ENCODE measurements at places on chromosomes 5 and 9. TPM values are rescaled to one million over a fixed set of nuclear protein-coding genes. Genes with fewer than 3 reads are reported as not detected.
A peak's percentile ranks its signal among the peaks of the same experiment; 100 is the strongest.

DNA sequence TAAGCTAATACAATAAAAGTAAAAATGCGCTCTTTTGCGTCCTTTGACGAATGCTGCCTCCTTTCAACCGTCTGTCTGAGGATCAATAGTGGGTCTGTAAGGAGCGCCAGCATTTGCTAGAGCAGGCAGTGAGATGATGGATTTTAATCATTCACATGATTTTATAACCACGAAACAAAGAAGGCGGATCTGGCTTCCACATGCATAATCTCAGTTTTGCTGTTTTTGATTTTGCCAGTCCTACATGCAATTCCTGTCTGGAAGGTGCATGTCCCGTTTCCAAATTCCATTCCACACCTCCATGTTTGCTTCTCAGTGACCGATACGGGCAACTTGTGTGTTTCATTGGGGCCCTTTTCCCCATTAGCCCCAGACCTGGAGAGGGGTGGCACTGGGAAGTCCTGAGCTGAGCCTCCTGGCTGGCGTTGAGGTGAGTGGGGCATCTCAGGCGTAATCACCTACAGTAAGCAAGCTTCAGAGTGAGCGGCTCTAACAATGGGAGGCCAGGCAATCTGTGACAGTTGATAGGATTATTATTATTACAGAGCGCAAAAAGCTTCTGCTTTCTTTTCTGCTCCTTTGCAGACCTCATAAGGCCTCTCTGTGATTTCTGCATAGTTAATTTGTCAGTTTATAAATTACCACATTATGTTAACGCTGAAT lies 405.4 kb downstream of the ZSWIM6 start:
- no peaks in the 10 kb centered on the region for H3K4me1 ChIP-seq
- no peaks in the 10 kb centered on the region for H3K36me3 ChIP-seq
- H3K27me3 ChIP-seq = peaks cover 3% of the 10 kb centered on the region
- H3K4me3 ChIP-seq = no peak overlapping the region
- H3K27ac ChIP-seq = no peak overlapping the region
- DNase-seq = no peak

GRCh38 chr5:36277521-36278176 lies 24.1 kb downstream of the RANBP3L start:
- no peak for DNase-seq
- H3K27ac ChIP-seq = no peak overlapping the region
- peaks cover 4% of the 10 kb centered on the region for H3K27me3 ChIP-seq
- H3K4me3 ChIP-seq = no peak overlapping the region

- DNase-seq = peak; percentile 62
- peak overlapping the region; percentile 79 for H3K27ac ChIP-seq
- peaks cover 24% of the 10 kb centered on the region for H3K36me3 ChIP-seq
- H3K4me1 ChIP-seq = peaks cover 2% of the 10 kb centered on the region
- peak overlapping the region; percentile 94 for H3K4me3 ChIP-seq
Measured at GRCh38 chr5:9547122-9547947, 1.5 kb upstream of the SEMA5A start.

DNA sequence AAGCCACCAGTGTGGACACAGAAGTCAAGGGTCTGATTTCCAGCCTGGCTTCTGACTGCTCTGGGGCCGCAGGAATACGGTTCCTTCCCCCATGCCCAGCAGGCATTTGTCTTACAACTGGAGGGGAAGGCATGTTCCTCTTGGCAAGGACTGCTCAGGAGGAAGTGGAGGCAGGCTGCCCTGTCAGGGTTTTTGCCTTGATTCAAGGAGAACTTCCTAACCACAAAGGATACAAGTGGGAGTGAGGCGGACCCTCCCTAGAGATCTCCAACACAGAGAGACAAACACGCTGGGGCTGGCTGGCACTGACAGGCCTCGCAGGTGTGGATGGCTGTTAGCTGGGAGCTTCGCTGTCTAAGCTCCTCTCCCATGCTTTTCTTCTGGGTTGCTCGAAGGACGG lies 19.1 kb downstream of the TGFBI start:
- peaks cover 85% of the 10 kb centered on the region for H3K36me3 ChIP-seq
- peak overlapping the region; percentile 15 for H3K27ac ChIP-seq
- DNase-seq = no peak

DNA sequence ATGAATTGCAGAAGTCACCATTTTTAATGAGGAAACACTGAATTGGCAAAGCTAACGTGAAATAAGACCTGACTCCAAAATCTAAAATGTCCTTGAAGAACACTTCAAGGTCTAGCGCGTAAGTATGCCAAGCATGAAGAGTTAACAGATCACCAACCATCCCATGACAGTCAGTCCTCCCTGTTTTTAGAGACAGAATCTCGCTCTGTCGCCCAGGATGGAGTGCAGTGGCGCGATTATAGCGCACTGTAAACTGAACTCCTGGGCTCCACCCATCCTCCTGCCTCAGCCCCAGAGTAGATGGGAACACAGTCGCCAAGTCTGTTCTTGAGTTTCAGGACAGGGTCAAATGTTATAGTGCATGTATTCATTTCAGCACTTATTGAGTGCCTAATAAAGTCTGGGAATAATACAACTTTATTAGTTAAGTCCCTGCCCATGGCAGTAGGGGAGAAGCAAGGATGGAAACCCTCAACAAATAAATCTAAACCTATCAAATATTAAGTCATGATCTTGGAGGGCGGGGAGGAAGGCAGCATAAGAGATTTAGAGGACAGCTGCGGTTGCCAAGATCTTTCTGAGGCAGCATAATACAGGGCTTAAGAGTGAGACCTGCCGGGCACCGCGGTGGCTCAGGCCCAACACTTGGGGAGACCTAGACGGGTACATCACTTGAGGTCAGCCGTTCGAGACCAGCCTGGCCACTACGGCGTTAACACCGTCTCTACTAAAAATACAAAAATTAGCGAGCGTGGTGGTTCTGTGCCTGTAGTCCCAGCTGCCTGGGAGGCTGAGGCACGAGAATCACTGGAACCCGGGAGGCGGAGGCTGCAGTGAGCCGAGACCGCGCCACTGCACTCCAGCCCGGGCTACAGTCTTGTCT lies 1.1 kb downstream of the ATPSCKMT start:
- no peaks in the 10 kb centered on the region for H3K27me3 ChIP-seq
- peak overlapping the region; percentile 92 for H3K4me3 ChIP-seq
- H3K27ac ChIP-seq = peak overlapping the region; percentile 89
- H3K36me3 ChIP-seq = peaks cover 4% of the 10 kb centered on the region
- no peak for DNase-seq

DNA sequence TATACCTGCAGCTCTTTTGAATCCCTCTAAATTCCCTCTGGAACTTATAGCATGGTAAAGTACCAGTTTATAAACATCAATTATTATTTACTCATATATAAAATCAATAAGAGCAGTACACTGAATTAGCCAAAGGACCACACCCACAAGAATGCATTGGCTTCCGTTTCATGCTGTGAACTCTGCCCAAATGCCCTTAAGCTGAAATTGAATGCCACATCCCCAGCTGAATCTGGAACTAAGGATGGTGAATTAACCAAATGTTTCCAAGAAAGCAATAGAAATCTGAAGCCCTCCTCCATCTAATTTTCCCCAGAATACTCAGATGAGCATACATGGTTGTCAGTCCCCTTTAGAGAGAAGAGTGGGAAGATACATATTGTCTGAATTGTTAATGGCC lies 436.4 kb upstream of the FTMT start:
- H3K4me3 ChIP-seq = no peak overlapping the region
- H3K27me3 ChIP-seq = no peaks in the 10 kb centered on the region
- H3K36me3 ChIP-seq = no peaks in the 10 kb centered on the region
- H3K4me1 ChIP-seq = no peaks in the 10 kb centered on the region
- DNase-seq = no peak
- no peak overlapping the region for H3K27ac ChIP-seq

DNA sequence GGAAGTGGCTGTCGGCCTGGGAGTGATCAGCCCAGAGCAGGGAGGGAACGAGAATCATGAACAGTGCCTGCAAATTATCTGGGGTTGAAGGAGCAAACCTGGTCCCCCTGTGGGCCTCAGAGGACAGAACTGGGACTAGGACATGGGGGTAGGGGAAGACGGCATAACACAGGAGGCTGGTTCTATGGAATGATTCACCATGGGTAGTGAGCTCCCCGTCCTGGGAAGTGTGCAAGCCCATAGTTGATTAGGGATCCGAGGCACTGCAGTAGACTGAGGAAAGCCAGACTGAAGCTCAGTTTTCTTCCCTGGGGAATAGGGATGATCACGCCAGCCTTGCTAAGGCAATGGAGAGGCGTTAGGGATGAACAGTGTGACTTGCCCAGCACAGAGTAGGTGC lies 5.6 kb downstream of the ADGRD2 start:
- no peak overlapping the region for H3K4me3 ChIP-seq
- DNase-seq = no peak
- H3K4me1 ChIP-seq = no peaks in the 10 kb centered on the region
- no peak overlapping the region for H3K27ac ChIP-seq
- no peaks in the 10 kb centered on the region for H3K36me3 ChIP-seq
- peaks cover 58% of the 10 kb centered on the region for H3K27me3 ChIP-seq

GRCh38 chr9:132575811-132576210 lies 6.6 kb upstream of the BARHL1 start:
- H3K36me3 ChIP-seq = no peaks in the 10 kb centered on the region
- no peak for DNase-seq
- peaks cover 61% of the 10 kb centered on the region for H3K27me3 ChIP-seq
- H3K4me3 ChIP-seq = no peak overlapping the region

DNA sequence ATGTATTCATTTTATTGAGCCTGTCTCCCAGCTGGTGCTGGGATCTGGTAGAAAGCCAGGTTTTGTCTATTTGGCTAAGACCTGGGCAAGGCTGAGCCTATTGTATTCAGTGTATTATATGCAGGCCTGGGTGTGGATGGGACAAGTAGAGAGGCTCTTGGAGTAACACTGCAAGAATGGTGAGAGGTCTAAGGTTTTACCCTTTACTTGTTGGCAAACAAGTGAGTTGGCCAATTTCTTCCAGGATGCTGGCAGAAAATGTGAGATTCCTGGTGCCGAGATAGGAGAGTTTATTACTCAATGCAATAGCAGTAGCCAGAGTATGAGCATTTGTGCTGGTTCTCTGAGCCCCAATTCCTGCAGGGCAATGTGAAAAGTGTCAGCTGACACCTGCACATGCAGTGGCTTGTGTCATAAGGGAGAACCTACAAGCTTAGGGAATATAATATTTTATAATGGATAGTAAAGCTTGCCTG lies 141.7 kb upstream of the PRLR start:
- no peak for DNase-seq
- no peaks in the 10 kb centered on the region for H3K36me3 ChIP-seq
- no peak overlapping the region for H3K4me3 ChIP-seq
- H3K27ac ChIP-seq = no peak overlapping the region
- H3K27me3 ChIP-seq = no peaks in the 10 kb centered on the region

Gene HRH2
- not detected for total RNA-seq

Gene ENHO
- not detected for total RNA-seq

Gene ENTR1
- total RNA-seq = 17.2 TPM

Gene KCTD16
- 1.4 TPM for total RNA-seq
